ENCODE measurements at places on chromosomes 7 and 10.

- DNase-seq: no peak
Observed at GRCh38 chr10:25117757-25118156, 57.0 kb upstream of the GPR158 start.

DNA sequence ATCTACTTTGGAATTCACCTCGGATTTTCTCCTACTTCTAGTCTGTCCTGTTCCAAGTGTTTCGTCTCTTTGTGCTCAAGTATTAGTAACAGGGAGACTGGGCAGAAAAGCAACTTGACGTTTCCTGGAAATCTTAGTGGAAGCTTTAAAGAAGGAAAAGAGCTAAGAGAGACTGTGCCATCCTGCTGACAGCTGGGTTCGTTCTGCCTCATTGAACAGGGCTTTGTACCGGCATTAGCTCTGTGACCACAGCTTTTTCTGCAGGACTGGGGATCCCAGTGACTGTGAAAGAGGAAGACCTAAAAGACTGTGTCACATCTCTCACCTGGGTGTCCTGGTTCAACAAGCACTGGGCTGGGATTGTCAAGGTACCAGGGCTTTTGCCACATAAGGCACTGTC is 70.8 kb upstream of the CDCA7L start:
- DNase-seq: no peak

DNA sequence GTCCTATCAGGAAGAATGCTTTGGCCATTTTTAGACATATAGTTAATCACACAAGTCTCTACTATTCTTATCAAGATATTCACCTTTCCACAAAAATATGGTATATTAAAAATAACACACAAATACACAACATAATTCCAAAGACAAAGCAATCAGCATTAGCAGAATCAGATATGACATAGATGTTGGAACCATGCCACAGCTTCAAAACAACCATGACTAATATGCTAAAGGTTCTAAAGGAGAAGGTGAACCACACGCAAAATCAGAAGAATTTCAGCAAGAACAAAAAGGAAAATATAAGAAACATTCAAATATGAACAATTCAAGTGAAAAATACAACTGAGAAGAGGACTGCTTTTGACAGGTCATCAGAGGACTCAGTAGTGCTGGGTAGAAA is 670.2 kb upstream of the SORCS1 start:
- no peak for DNase-seq

GRCh38 chr10:117946525-117947070 is 100.1 kb downstream of the RAB11FIP2 start:
- no peak for DNase-seq

DNA sequence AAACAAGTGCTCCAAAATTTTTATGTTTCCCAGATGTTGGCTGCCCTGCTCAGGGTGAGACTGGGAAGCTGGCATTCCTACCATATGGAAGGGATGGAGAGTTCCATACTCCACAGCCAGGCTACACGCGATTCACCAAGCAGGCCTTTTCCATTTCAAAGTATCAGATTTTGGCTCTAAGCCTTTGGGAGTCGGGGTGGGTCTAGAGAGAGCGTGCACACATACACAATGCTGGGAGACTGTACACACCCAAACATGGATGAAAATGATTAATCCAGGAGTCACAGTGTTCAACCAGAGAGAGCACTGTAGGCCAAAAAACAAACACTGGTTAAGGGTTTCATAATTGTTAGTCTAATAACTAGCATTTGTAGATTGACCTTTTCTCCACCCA is 295.0 kb downstream of the BICC1 start:
- DNase-seq: no peak

GRCh38 chr10:20406281-20407104 is 490.6 kb downstream of the NEBL start:
- no peak for DNase-seq

DNA sequence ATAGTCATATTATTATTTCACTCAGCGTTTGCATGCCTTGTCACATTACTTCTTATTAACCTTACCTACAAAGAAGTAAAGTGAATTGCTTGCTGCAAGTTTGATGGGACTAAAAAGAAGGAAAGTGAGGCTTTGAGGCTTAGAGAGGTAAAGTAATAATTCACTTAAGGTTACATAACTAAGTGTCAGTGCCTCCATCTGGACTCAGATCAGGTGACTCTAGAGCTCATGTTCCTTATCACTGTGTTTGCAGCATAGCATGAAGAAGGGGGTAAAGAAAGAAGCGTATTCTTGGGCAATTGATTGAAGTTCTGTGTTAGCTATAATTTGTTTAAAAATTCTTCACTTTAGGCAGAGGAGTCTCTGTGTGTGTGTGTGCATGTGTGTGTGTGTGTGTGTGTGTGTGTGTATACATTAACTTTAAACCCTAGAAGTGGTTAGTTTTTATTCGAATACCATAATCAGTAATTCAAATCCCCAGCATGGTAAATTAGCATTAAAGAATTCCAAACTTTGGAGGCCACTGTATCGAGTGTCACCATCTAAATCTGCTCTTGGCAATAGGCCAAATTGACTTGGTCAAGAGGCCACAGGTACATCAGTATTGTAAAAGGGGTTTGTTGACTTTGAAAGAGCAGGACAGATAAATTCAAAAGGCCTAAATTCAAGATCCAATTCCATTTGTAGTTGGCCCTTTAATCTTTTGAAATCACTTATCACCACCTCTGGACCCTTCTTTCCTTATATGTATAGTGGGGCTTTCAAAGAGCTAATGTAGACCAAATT is 2.2 kb upstream of the PON3 start:
- no peak for DNase-seq

DNA sequence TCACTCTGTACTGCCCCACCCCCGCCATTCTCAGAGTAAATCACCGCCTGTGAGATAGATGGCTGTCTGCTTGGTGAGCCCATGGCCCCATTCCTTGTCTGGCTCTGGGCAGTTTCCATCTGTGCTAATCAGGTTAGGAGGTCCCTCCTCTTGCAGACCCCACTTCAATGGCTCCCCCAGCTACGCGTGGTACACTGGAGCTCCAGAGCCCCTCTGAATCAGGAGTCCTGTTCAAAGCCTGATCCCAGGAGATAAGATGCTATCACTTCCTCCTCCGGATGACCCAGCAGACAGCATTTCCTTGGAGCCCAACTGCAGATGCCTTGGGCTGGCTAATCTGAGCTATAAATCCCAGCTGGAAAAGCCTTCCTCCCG is 122.3 kb downstream of the SH3PXD2A start:
- no peak for DNase-seq

- DNase-seq: no peak
Observed at GRCh38 chr10:127153181-127153580, 43.2 kb downstream of the INSYN2A start.

DNA sequence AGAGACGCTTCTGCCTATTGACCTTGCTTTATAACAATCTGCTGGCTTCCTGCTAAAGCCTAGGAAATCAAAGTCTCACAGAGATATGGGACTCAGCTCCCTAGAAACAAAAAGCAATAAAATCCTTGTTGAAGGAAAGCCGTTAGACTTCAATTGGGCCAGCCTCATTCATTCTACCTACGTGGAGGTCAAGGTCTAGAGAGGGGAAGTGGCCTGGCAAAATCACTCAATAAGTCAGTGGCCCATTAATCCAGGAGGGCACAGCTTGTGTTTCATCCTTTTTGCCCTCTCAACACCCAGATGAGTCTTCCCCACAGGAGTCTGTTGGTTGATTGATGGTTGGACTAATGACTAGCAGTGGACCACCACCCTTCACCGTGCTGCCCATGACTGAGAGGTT is 40.5 kb upstream of the ACSL5 start:
- no peak for DNase-seq

- no peak for DNase-seq
Observed at GRCh38 chr7:129101746-129102145, 42.8 kb upstream of the TSPAN33 start.

DNA sequence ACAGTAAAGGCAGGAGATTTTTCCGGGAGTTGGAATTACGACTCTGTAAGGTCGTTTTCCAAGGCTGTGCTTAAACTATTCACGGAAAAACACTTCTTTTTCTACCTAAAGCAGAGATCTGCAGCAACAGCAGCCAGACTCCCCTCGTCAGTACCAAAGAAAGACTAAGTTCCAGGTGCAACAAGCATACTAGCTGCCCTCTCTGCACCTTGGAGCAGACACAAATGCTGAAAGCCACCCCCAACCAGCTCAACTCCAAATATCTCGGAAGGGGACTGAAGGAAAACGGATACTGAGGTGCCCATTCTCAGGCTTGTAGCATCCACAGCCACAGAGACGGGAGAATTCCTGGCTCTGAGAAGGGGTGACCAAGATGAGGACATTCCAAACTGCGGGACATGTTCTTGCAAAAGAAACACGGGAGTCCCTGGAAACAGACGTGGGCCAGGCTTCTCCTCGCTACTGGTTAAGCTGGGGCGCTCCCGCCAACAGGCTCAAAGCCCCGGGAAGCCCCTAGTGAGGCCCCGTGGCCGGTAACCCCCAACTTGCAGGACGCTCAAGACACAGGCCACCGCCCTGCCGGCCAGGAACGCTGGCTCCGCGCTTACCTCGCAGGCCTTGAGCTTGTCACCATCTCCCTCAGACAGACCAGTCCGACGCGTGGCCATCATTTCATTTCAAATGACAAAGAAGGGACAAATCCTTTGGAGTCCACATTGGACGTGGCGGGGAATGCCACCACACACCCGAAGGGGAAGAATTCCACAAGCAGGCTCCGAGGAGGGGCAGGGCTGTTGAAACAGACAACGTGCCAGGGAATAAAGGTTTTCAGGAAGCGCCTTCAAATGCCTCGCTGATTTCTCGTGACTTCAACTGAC is 2.2 kb downstream of the ARHGAP21 start:
- DNase-seq: no peak

GRCh38 chr7:75727881-75728593 is 10.7 kb downstream of the HIP1 start:
- DNase-seq: peak; percentile 60

- no peak for DNase-seq
Observed at GRCh38 chr7:117616694-117617093, 136.9 kb downstream of the CFTR start.

- DNase-seq: no peak
Observed at GRCh38 chr10:108791794-108792474, 1131.4 kb downstream of the XPNPEP1 start.

DNA sequence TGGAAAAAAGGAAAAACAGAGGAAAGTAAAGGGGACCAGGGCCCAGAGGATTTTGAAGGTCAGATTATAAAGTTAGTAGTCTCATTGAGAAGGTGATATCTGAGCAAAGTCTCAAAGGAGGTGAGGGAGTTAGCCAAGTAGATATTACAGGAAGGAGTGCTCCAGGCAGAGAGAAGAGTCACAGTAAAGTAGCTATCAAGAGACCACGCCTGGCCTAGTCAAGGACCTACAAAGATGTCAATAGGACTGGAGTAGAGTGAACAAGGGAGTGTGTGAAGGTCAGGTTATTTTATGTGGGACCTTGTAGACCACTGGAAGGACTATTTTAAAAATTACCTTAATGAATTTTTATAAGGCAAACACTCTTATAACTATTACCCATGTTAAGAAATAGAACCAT is 64.8 kb downstream of the TPST1 start:
- DNase-seq: no peak

DNA sequence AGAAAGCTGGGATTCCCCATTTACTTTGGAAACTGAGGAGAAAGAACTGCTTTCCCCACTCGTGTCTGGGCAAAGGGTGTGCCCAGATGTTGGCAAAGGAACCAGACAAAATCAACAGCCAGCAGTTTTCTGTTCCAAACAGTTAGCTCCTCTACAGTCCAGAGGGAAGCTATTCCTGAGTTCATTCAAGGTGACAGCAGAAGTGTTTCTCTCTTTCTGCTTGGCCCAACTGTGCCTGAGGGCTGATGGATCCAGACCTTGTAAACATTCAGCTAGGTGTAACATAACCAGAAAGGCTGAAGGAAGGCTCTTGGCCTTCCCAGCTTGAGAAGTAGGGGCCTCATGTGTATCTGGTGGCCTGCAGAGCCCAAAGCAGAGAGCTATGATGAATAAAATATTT is 7.0 kb upstream of the ALDH18A1 start:
- DNase-seq: no peak

DNA sequence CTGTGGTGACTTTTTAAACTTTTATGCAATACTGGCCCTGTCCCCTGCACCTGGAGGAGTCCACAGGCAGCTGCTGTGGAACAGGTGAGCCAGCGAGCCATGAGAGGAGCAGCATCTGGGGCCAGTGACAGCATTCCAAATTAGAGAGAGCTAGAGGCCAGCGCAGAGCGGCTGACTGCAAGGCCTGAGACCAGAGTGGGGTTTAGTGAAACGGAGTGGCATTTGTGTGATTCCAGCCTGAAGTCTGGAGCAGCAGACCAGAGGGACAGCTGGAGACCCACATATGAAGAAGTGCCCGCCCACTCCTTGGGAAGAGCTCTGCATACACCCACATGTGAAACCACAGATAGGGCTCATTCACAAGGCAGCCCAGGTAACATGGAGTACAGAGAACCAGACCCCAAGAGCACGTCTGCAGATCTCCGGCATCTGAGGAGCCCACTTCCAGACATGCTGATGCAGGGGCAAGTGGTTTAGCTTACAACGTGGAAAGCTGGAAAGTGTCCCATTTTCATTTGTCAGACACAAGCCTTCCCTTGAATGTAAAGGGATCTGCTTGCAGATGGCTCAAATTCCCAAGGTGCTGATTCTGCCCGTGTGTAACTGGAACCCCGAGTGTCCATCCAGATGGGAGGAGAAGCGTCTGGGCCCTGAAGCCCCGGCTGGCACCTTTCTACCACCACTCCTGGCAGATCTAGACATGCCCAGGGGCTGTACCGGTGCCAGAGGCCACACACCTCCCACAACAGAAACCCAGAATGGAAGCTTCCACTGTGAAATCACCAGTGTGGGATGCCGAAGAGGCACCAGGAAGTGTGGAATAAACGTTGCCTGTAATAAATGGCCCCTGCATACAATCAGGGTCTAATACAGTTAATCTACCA is 256.0 kb upstream of the TCERG1L start:
- no peak for DNase-seq

- DNase-seq: no peak
Observed at GRCh38 chr7:140144821-140145220, 32.0 kb downstream of the KDM7A start.

DNA sequence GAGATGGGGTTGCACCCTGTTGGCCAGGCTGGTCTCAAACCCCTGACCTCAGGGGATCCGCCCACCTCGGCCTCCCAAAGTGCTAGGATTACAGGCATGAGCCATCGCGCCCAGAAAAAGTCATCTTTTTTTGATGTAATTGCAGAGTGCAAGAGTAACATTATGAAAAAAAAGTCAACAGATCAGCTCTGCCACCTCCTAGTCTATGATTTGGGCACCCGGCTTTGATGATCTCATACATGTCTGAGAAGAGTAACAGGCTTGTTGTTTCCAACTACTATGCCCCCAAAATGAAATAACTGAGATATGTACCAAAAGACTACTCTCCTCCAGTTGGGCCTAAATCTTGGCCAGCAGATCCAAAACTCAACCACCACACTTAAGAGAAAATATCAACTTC is 40.8 kb downstream of the VOPP1 start:
- DNase-seq: no peak

GRCh38 chr7:86600506-86601290 is 43.0 kb upstream of the GRM3 start:
- DNase-seq: no peak
